ENCODE measurements at places on chromosomes 3 and 15.

DNA sequence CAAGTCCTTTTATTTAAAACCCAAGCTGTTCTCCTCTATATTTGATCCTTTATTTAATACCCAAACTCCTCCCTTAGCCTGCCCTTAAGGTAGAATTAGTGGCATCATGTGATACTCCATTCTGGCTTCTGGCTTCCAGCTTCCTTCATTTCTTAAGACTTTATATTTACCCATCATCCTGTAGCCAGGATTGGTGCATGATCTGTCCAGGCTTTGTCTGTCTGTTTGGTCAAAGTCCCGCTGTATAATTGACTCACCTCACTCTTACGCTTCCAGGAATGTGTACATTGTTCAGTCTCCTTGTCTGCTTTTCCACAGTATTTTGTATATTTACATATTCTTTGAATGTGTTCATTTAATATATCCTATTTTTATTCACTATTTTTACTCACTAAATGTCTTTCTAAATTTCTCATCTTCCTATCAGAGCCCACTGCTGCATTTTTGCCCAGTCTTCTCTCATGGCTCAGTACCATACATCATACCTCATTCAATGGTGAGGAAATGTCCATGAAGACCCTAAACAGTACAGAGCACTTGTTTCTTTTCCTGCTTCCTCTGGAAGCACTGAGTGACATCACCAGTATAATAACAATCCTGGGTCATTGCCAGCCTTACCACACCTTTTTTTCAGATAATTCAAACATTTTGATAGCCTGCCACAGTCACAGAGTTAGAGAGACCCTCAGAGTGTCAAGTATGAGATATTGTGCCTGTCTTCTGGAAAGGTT lies 31.5 kb downstream of the TMEM108 start:
- no peak for DNase-seq

GRCh38 chr15:67680641-67681040 lies 138.1 kb downstream of the MAP2K5 start:
- DNase-seq, result no peak

- DNase-seq, result no peak
Measured at GRCh38 chr3:140585828-140586227, 92.0 kb upstream of the TRIM42 start.

- DNase-seq, result no peak
Measured at GRCh38 chr3:103170651-103171050, 735.8 kb downstream of the ZPLD1 start.

- peak; percentile 16 for DNase-seq
Measured at GRCh38 chr3:44058022-44058867, 183.4 kb upstream of the TOPAZ1 start.

DNA sequence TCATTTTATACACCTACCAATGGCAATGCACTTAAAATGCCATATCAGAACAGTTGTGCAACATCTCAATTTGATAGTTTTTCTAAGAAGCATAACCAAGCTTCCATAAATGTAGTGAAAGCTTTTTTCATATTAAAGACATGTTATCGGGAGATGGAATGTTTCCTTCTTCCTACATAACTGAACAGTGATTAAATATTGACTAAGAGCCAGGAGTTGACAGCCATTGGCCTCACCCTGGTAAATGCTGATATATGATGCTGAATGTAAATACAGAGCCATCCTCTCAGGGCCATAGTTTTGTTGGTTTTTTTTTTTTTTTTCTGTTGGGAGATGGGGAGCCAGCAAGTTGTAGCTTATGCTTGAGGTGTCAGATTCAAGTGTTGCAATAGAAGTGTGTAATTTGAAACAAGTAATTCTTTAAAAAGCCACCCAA lies 203.3 kb upstream of the IL12A start:
- no peak for DNase-seq

GRCh38 chr3:51830836-51831385 lies 30.5 kb upstream of the IQCF2 start:
- DNase-seq, result no peak

DNA sequence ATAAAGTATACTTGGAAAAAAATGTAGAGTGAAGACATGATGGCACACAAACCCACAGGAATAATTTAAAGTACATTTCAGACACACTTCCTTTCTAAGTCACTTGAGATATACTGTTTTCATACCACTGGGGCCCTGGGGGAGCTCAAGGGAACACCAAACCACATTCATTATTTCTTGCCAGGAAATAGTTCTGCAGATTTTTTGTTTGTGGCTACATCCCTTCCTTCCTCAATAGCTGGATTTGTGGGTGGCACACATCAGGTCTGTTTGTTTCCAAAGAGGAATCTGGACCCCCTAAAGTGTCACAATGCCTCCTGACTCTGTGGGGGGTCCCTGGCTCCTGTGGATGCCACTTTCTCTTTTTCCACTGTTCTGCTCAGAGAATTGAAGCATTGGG lies 153.5 kb upstream of the COL8A1 start:
- no peak for DNase-seq

- no peak for DNase-seq
Measured at GRCh38 chr3:81198756-81199155, 562.7 kb downstream of the GBE1 start.

DNA sequence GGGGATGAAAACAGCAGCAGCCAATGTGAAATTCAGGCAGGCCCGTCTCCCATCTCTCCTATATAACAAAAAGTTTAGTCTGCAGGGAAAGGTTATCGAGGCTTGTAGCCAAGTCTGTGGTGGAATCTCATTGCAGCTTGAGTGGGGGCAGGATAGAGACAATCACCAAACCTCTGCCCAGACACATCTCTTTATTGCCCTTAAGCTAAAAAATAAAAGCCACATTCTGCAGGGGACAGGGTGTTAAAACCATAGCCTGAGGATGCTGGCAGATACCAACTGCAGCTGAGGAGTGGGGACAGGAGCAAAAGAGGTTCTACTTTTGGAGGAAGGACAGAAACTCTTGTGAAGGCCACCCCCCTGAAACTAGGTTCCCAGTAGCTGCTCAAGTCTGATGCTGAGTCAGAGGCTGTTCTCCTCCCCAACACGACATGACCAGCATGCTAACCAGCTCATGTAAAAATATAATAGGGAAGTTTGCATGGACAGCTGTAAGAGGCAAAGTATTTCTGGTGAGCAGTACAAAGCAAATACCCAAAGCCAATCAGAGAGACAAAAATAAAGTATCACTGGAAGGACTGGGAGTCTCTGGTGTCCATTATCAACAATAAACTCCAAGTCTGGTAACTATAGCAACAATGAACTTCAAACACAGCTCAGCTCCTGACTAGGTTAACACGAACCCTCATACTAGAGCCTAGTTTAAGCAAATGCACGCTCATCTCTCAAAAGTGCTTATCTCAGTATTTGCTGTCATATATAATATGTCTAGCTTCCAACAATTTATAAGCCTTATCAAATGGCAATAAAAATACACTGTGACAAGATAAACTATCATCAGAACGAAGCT lies 362.2 kb upstream of the SLCO3A1 start:
- DNase-seq, result peak; percentile 59

DNA sequence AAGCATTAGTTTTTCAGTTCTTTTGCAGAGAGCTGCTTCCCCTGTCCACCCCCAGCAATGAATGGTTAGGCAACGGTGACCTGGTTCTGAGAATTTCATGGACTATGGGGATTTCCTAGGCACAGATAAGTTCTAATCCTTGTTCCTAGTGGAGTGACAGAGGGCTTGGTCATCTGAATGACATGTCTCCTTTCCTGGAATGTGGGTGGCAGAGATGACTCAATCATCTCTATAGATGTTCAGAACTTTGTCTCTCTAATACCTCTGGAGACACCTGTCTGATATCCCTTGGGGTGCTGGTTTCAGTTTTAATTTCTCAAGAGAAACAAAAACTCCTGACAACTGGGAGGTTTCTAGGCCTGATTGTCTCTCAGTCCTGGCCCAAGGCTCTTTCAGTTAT lies 10.4 kb downstream of the PLA2G4E start:
- no peak for DNase-seq

DNA sequence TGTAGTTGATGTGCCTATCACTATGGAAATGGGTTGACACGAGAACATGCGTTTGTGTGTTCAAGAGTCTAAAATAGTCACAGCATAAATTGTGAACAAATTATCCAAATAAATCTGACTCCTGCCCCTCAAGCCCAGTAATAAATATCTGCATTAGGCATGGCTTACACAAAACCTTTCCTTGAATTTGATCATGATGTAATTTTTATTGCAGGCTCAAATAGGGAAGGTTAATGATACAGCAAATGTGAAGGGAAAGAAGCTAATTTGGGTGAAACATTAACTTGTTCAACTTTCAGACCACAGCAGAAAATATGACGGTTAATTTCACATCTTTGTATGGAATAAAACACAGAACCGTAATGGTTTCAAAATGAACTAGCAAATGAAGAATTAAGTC lies 74.6 kb downstream of the WNT5A start:
- no peak for DNase-seq

DNA sequence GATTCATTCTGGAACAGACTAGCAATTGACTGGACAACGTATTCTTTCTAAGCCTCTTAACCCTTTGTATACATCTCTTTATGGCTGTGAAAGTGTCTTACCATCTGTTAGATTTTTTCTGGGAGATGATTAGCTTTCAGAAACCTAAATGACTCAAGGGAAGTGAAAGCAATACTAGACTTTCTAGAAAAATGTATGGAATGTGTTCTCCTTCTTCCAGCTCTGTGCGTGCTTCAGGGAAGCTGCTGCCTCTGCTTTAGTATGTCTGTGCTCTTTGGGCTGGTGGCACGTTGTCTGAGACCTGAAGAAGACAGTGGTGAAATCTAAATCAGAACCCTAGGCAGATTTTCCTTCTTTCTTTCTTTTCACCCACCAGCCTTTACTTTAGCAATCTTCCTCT lies 89.5 kb downstream of the ITPR1 start:
- no peak for DNase-seq

DNA sequence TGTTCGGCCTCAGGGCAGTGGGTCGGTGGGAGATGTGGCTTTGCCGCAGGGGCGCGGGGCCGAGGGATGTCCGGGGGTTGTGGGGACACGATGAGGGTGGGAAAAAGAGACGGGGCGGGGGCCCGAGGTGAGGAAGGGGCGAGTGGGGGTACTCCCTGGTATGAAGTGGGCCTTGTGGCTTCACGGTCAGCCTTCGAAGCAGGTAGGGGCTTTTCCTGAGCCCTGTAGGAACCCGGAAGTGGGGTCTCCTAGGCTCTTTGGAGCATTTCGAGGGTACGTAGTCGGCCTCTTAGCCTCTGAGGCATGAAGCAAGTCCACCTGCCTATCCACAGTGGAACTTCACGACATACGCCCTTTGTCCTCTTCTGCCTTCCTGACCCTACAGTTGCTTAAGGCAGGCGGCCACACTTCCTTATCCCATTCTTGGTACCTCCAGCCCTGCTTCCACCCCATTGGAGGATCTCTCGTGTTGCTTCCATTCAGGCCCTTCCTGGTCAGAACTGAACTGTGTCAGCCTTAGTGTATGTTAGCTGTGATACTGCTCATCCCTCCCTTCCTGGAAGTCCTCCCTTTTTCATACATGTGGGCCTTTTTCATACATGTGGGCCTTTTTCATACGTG lies 389 bp downstream of the ARPC4 start:
- DNase-seq, result peak; percentile 20

DNA sequence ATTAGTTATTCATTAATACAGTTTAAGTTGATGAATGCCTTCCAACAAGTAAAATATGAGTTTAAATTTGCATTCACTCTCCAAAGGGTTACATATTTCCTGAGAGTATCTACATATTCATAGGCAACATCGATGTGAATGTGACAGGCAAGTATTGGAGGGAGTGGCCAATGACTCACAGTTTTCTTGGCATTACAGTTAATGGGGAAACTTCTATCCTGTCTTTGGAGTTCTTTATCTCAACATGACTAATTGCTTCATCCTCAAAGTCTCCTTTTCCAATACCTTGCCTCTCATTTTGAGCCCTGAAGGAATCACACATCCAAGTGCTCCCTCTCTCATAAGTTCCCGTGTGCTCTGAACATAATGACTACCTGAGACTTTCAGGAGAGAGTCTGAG lies 439.7 kb upstream of the FRG2C start:
- no peak for DNase-seq

Data from CD4-positive, alpha-beta T cell treated with Interleukin-15 for 4 hours (primary cell).